A549 treated with GW870086 at 1 μM for 4 hours (cell line): ENCODE measurements at places on chromosomes 13 and 19. TPM values are rescaled to one million over a fixed set of nuclear protein-coding genes. Genes with fewer than 3 reads are reported as not detected.

CBARP gene
- 2.2 to 4.3 TPM (median 4.1 TPM) in 5 replicates for total RNA-seq

RYR1 gene
- total RNA-seq, result 4.7 to 7.6 TPM (median 5.6 TPM) in 5 replicates

TUBB4A gene
- total RNA-seq, result 6.4 to 9.3 TPM (median 7.0 TPM) in 5 replicates

SULT2B1 gene
- total RNA-seq, result 12.4 to 18.3 TPM (median 16.6 TPM) in 5 replicates

ZNF816 gene
- total RNA-seq, result 0.26 TPM in 1 of 5 replicates, not detected in the others

NLRP4 gene
- total RNA-seq, result not detected in 5 replicates

ADGRE3 gene
- not detected in 5 replicates for total RNA-seq

CPAMD8 gene
- total RNA-seq, result 0.07 to 0.27 TPM (median 0.09 TPM) in 4 of 5 replicates, not detected in the other

CGB2 gene
- total RNA-seq, result 0.26 to 0.34 TPM (median 0.26 TPM) in 3 of 5 replicates, not detected in the others
